ENCODE measurements at places on chromosomes 11 and 22. TPM values are rescaled to one million over a fixed set of nuclear protein-coding genes. Genes with fewer than 3 reads are reported as not detected.

The MUC15 gene
- not detected for polyA plus RNA-seq

The HBG2 gene
- not detected for polyA plus RNA-seq

The DNHD1 gene
- polyA plus RNA-seq = 1.9 TPM

The GRAMD1B gene
- 2.1 TPM for polyA plus RNA-seq

The SYT13 gene
- not detected for polyA plus RNA-seq

The OR8G1 gene
- not detected for polyA plus RNA-seq

The C11orf87 gene
- not detected for polyA plus RNA-seq

The CHID1 gene
- polyA plus RNA-seq = 57.1 TPM

The SC5D gene
- polyA plus RNA-seq = 7.8 TPM

The CSF2RB gene
- polyA plus RNA-seq = 0.09 TPM

The CYB5R2 gene
- 0.12 TPM for polyA plus RNA-seq

The PLCB3 gene
- polyA plus RNA-seq = 0.47 TPM

Data from CD8-positive, alpha-beta memory T cell (primary cell).